Activated CD4-positive, alpha-beta T cell treated with anti-CD3 and anti-CD28 coated beads for 24 hours (primary cell): ENCODE measurements at places on chromosomes 5 and 9.

GRCh38 chr5:82091617-82092016 lies 119.8 kb downstream of the ATG10 start:
- DNase-seq, result no peak

DNA sequence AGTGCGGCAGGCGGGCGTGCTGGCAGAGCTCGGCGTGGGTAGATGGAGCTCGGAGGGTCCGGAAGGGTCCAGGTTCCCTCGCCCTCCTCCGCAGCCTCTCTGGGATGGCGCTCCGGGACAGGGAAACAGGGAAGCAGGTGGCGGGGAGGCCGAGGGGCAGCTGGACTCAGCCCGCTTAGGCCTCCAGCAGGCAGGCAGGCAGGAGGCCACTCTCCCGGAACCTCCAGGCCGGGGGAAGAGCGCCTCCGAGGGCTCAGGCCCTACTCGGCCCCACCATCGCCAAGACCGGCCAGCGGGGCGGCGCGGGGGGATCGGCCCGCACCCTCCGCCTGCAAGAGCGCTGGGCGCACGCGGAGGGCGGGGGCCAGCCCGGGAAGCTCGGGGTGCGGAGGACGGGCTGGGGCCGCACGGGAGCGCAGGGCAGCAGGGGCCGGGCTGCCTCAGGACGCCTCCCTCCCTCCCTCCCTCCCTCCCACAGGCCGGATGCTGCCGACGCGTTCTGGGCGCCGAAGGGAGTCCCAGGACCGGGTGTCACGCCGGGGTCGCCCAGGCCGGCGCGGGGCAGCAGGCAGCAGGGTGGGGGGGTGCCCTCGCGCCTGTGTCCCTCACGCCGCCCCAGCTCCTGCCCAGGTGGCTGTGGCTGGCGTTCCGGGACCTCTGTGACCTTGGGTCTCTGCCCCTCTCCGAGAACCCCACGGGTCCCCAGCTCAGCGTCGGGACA lies 977 bp downstream of the MGAT4B start:
- no peak for DNase-seq

DNA sequence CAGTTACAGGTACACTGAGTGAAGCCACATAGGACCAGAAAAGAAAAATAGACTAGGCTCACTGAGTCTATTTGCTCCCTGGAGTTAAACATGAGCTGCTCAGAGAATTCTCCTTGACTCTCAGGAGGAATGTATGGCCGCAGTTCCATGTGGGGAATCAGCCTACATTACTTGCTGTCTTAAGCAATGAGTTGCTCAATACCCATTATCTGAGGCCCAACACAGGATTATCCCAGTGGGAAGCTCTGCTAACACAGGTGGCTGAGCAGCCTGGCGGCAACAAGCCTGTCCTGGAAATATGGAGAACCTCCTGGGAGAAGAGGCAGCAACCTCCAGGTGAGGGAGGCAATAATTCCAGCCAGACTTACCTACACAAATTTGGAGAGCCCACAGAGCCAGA lies 177.5 kb upstream of the NREP start:
- no peak for DNase-seq

DNA sequence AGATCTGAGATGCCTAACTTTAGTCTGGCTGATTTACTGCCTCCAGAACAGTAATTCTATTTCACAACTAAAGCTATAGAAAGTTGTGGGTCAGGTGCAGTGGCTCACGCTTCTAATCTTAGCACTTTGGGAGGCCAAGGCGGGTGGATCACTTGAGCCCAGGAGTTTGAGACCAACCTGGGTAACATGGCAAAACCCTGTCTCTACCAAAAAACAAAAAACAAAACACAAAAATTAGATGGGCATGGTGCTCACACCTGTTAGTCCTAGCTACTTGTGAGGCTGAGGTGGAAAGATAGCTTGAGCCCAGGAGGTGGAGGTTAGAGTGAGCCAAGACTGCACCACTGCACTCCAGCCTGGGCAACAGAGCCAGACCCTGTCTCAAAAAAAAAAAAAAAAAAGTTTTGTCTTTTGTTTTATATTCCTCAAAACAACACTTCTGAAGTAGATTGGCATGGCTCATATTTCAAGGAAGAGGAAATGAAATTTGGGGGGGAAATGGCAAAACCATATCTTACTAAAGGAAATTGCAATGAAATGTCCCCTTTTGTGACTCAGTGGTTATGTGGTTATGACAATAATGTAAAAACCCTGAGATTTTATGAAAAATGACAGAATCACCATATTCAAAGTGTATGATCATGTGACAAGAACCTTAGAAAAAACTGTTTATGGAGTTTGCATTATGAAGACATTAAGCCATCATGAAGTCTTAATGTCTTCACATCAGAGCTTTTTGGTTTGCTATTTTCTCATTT lies 16.2 kb downstream of the FNBP1 start:
- no peak for DNase-seq

- DNase-seq, result no peak
Observed at GRCh38 chr9:84831377-84831776, 161.8 kb downstream of the NTRK2 start.

DNA sequence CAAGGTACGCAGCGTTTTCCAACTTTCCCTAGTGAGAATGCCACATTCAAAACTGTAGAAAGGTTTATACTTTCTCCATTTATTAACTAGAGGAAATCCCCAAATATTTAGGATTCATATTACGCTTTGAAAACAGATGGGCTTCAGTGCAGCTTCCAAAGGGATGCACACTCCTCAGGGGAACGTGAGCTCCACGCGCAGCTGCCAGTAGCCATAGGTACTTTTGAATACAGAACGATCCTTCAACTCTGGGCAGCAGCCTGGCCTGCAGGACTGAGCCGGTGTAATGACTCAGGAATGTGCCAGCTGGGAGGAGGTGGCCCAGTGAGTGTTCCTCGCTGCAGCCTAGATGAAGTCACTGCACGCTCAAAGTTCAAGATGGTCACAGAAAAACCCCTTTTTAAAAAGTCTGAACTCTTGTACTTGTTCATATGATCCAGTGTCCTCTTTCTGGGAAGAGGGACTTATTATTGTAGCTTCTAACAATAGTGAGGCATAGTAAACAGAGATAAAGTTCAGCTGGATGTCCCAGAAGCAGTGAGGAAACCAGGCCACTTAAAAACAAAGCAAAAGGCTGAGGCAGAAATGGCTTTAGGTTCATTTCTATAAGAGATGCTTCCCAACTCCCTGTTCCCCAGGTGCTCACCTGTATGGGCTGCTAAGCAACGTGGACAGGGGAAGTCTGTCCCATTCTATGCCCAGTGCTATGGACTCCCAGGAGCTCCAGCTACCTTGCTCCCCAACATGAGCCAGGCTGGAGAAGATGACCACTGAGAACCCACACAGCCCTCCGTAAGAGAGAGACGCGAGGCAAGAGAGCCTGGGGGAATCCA lies 130.0 kb downstream of the LHFPL2 start:
- no peak for DNase-seq

- DNase-seq, result no peak
Observed at GRCh38 chr9:94839398-94839797, 112.9 kb downstream of the AOPEP start.

- no peak for DNase-seq
Observed at GRCh38 chr9:94031946-94032345, 52.3 kb upstream of the PTPDC1 start.

DNA sequence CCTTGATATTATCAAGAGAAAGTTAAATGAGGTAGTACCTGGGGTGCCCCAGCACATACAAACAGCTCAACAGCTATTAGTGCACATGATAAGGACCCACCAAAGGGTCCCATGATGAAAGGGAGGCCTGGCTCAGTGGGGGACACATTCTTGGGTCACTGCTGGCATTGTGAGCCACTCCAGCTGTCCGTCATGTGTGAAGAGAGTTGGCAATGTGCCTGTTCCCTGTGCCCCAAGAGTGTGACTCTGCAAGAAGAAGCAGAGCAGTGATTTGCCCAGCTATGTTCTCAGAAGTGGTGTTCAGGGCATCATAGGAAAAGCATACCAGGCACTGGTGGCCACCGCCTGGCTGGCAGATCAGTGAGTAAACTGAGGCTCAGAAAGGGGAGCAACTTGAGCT lies 37.1 kb upstream of the TDRD7 start:
- no peak for DNase-seq

- no peak for DNase-seq
Observed at GRCh38 chr9:3243683-3244082, 282.1 kb downstream of the RFX3 start.

- no peak for DNase-seq
Observed at GRCh38 chr5:36089989-36090388, 23.3 kb upstream of the UGT3A2 start.
